Smooth muscle cell of the pulmonary artery (primary cell): ENCODE measurements at places on chromosomes 1 and 21. TPM values are rescaled to one million over a fixed set of nuclear protein-coding genes. Genes with fewer than 3 reads are reported as not detected.

MMEL1 gene
- 0.39 TPM in 1 of 2 replicates, not detected in the other for total RNA-seq

TMEM59 gene
- total RNA-seq: 478 and 637 TPM in 2 replicates

OR2T11 gene
- total RNA-seq: not detected in 2 replicates

KANK4 gene
- 0.07 and 5.3 TPM in 2 replicates for total RNA-seq

LENEP gene
- 0.33 TPM in 1 of 2 replicates, not detected in the other for total RNA-seq

PYHIN1 gene
- total RNA-seq: not detected in 2 replicates

KPRP gene
- total RNA-seq: not detected in 2 replicates

GSTM2 gene
- 26.5 and 27.1 TPM in 2 replicates for total RNA-seq

SYT6 gene
- total RNA-seq: not detected in 2 replicates

AADACL4 gene
- total RNA-seq: not detected in 2 replicates

ANKRD34A gene
- total RNA-seq: 0.98 and 1.2 TPM in 2 replicates

THRAP3 gene
- total RNA-seq: 88.9 and 101 TPM in 2 replicates

GJA8 gene
- not detected in 2 replicates for total RNA-seq

INKA2 gene
- total RNA-seq: 6.6 and 51.3 TPM in 2 replicates

SLAMF9 gene
- 0.26 and 0.59 TPM in 2 replicates for total RNA-seq
